ENCODE measurements at places on chromosomes 16 and 17.
A peak's percentile ranks its signal among the peaks of the same experiment; 100 is the strongest.

- no peak for DNase-seq
Measured at GRCh38 chr17:9329251-9329921, 246.2 kb downstream of the STX8 start.

- no peak for DNase-seq
Measured at GRCh38 chr17:59753522-59754467, 46.3 kb downstream of the VMP1 start.

DNA sequence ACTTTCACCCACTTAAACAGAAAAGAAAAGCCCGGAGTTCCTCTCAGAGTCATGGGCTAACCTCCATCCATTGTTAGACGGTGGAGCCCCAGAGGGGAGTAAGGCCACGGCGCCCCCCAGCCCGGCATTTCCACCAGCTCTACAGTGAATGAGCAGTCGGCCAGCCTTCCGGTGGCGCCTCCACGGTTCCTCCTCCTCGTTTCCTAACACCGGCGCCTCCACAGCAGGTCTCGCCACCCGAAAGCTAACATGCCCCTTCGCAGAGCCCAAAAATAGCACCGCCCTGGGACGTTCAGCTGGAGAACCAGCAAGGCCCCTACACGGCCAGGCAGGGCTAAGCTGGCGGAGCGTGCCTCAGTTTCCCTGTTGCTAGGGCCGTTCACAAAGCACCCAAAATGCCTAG, 858 bp downstream of the MMD start:
- DNase-seq, result peak; percentile 46

- DNase-seq, result no peak
Measured at GRCh38 chr16:12942861-12943260, 41.5 kb downstream of the SHISA9 start.

DNA sequence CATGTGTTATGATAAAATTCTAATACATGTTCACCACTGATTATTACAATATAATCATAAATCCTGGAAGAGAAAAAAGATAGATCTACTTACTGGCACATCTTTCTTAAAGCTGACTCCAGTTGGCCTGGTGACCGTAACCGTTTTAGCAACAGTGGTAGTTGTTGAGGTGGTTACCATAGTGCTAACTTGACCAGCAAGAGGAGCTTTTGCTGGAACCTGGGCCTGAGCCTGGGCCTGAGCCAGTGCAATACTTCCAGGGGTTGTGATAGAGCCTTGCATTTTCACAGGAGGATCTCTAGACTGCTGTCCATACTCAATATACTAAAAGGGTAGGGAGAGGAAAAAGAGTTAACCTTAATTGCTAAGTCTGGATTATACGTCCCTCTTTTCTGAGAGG, 36.2 kb downstream of the SETD6 start:
- DNase-seq, result no peak

GRCh38 chr17:70119983-70120382, 45.0 kb downstream of the KCNJ16 start:
- no peak for DNase-seq

- no peak for DNase-seq
Measured at GRCh38 chr17:42908872-42909700, 8.5 kb downstream of the G6PC1 start.

DNA sequence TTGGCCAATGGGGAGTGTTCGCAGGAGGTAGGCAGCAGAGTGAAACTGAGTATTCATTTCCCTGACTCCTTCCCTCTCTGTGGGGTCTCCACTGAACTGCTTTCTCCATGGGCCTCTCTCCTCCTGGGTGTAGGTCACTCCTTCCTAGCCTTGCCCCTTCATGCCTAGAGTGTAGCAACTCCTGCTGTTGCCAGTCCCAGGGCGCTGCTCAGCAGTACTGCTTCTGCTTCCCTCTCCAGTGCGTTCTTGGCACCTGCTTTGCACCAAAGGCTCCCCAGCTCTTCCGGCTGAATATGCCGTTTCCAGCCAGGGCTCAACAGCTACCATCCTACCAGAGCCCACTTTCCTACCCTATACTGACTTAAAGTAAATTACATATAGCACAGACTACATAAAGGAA, 92.2 kb downstream of the MAF start:
- DNase-seq, result no peak

GRCh38 chr17:65561452-65562205, at the start of gene AXIN2:
TSS of gene AXIN2 (minus strand) at chr17:65561648. CDS start at chr17:65558620, 3,028 bp downstream.
- DNase-seq, result peak; percentile 86

DNA sequence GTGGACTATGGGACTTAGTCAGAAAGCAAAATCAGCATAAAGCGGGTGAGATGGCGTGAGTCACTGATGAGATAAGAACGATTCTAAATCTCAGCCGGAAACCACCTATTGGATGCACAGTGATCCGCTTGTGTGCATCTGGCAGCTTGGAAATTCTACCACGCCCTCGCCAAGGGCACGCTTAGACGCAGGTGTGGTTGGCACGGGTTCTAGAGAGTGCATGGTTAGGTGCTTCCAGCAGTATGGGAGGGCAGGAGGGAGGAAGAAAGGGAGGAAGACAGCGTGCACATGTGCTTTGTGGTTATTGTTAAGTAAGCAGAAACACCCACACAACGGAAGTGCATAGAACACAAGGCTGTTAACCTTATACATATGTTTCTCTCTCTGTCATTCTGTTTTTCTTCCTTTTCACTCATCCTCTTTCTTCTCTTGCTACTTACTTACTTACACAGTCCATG, 374.0 kb upstream of the ASIC2 start:
- peak; percentile 12 for DNase-seq

GRCh38 chr16:49362230-49362629, 11.4 kb upstream of the C16orf78 start:
- no peak for DNase-seq

DNA sequence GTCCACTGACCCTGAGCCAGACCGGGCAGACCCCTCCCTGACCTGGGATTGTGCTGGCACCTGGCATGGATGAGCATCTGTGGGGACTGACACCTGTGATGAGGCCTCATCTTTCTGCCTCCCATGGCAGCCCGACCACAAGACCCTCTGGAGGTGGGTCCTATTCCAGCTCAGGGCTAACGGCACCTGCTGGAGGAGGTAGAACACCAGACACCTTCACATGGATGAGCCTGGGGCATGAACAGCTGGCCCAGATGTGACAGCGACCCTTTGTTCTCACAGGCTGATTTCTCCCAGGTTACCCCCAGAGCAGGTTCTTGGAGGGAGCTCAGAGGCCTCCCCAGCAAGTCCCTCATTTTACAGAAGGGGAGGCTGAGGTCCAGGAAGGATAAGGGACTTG, 46.4 kb upstream of the PIK3R6 start:
- DNase-seq, result no peak

DNA sequence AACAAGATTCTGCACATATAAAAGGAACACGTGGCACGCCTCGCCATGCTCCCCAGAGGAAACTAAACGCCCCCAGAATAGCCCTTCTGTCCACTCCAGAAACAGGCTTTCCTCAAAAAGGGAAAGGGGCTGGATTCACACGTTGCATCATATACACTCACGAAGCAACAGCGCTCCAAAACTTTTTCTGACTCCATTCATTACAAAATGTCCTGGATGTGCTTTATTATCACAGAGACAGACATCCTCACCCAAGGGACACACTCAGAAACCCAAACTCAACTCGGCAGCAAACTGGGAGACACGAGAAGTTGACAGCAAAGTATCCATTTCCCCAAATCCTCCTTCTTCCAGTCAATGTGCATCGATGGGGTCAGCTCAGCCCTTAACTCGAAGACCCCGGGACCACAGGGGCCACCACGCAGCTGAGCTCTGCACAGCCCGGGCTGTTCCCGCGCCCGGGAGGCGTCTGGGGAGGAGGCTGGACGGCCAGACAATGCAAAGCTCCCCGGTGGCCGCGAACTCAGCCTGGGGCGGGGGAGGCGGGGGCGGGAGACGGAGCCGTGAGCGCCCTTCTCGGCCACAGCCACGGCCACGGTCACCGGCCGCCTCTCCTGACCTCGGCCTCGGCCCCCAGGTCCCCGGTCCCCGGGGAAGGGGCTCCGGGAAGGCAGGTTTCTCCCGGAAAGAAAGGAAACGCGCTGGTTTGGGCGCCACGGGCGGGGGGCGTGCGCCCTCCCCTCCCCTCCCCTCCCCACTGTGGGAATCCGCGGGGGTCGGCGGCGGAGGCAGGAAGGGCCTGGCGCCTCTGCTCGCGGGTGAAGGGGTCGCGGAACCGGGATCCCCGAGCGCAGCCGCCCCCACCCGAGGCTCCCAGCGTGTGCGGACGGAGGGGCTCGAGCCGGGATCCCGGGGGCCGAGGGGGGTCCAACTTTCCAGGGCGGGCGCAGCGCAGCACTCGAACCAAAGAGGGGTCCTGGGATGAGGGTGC, 1.2 kb downstream of the NXN start:
- DNase-seq, result no peak

DNA sequence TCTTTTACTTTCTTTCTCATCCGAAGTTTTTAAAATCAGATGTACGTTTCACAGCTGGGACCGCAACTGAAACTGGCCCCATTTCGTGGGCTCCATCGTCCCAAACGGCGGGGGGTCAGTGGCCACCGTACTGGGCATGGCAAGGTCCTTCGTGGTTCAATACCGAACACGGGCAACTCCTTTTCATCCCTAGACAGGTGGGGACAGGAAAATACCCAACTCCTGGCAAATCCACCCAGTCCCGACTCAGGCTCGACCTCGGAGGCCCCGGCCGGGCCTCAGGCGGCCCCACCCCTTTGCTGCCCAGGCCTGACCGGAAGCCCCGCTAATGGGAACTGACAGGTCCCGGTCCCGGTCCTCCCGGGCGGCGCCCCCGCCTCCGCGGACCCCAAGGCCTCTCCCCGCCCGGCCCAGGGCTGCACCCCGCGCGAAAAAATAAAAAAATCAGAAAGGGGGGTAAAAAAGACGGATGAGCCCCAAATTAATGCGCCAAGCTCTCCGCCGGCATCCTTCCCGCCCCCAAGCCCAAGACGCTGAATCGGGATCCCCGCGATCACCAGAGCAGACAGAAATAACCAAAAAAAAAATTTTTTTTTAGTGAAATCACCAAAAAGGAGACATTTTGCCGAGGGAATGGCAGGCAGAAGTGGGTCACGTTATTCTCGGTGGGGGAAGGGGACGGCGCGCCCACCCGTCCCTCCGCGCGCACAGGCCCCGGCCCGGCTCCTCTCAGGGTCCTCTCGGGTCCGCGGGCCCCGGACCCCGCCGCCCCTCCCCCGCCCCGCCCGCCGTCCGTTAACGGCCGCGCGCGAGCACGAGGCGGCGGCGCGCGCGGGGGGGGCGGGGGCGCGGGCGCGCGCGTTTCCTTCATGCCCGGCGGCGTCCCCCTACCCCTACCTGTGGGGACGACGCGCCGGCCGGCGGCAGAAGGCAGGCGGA, 562 bp downstream of the ZC3H7A start:
- peak; percentile 37 for DNase-seq

DNA sequence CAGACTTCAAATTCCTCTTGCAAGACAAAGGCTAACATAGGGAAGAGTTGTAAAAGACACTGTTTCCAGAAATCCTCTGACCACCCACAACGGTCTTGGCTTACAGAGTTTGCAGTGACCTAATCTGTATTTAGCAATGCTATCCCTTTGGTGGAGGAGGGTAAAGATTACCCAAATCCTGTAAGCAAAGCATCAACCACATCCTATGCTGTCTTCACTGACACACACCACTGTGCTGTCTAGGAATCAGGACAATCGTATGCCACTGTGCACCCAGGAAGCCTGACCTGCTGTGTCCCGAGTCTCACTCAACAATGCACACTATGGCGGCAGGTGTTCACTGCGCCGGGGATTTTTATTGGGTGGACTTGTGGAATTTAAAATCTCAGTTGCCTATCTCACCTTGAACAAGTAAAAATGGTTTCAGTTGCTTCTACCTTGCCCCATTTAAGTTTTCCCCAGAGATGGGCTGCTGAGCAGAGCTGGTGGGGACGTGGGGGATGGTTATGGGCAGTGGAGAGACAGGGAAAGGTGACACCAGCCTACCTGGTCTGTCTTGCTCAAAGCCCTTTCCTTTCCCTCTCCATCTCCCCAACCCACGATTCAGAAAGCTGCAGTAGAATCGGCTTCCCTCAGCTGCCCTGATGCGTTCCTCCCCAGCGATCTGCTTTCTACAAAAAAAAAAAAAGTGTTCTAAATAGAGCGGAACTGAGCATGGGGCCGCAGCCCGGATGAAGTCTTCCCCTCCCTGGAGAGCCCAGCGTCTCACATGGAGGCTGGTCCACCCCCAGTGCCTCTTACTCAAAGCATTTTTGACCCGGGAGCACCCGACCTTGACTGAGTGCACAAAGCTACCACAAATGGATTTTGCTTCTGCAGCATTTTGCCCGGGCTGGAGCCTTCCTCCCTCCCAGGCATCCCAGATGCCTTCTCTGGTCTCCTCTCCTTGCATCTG, 271.5 kb downstream of the SOX9 start:
- DNase-seq, result no peak

All from activated CD4-positive, alpha-beta T cell treated with anti-CD3 and anti-CD28 coated beads, Interleukin-2, amount 50 U/mL, for 48 hours (primary cell).